ENCODE measurements at places on chromosomes 3 and 15.

DNA sequence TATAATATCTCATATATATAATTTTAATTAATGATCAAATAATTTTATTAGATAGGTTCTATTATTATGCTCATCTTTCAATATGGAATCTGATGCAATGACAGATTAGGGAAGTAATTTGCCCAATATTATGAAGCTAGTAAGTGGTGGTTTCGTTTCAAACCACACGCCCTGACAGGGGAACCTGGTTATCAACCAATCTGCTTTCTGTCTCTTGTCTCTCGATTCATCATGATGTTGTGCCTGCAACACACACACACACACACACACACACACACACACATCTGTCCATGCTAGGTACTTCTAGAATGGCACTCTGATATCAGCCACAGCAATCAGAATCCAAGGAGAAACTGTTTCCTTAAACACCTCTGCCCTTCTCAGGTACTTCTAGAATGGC is 128.4 kb downstream of the ZBBX start:
- no peak for DNase-seq

- DNase-seq, result no peak
Observed at GRCh38 chr3:40847551-40847992, 322.8 kb downstream of the ZNF621 start.

- DNase-seq, result no peak
Observed at GRCh38 chr3:180184816-180185215, 148.1 kb upstream of the PEX5L start.

- DNase-seq, result no peak
Observed at GRCh38 chr3:97817965-97818364, 3.8 kb upstream of the CRYBG3 start.

DNA sequence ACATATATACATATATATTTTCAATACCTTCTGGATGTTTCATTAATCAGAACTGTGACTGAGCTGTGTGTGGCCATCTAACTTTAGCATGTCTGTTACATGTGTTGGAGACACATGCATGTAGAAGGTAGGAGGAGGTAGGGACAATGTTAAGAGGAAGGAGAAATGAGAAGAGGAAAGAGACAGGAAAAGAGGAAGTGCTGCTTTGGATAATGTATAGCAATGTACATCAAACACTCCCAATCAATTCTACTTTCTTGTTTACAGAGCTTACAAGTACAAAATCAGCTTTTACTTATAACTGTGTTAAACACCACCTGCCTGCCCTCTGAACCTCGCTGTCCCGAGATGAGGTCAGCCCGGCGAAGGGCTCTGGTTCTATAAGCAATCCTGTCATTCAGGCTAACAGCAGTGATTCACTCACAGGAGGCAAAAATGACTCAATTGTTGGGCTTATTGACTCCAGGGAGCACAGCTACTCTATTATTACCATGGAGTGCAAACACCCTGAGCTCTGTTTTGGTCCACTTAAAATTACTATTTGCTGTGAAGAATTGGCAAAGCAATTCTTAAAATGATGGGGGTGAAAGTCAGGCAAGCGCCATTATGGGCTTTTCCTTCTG is 188.9 kb downstream of the MEIS2 start:
- no peak for DNase-seq

DNA sequence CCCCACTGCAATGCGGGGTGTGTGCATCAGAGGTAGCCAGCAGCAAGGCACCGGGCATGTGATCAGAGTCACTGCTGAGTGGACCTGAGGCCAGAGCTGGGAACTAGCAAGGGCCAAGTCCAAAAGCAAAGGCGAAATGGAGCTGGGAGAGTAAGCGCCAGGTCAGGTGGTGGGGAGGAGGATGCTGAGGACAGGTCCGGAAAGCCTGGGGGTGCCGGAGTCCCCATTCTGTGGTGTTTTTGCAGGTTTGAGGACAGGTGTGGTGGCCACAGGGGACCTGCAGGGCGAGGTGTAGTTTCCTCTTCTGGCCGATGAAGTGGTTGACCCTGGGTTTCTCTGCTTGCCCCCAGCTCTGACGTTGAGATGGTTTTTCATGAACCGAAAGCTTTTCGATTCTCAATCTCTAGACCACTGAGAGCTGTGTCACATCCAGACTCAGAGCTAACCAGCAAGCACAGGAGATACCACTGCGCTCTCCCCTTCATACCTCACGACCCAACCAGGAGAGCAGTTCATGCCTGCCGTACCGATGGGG is 35.0 kb upstream of the HES1 start:
- DNase-seq, result no peak

DNA sequence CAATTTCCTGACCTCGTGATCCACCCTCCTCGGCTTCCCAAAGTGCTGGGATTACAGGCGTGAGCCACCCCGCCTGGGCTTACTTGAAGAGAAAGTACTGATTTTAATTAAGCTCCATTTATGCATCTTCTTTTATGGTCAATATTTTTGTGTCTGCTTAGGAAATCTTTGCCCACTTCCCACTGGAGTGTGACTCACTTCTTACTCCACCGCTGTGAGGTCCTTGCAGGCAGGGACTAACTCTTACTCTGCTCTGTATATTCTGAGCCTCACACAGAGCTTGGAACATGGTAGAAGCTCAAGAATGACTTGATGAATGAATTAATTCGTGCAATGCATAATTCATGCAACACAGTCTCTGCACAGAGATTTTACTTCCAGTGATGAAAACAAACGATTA is 2.9 kb upstream of the TM4SF19 start:
- DNase-seq, result no peak

DNA sequence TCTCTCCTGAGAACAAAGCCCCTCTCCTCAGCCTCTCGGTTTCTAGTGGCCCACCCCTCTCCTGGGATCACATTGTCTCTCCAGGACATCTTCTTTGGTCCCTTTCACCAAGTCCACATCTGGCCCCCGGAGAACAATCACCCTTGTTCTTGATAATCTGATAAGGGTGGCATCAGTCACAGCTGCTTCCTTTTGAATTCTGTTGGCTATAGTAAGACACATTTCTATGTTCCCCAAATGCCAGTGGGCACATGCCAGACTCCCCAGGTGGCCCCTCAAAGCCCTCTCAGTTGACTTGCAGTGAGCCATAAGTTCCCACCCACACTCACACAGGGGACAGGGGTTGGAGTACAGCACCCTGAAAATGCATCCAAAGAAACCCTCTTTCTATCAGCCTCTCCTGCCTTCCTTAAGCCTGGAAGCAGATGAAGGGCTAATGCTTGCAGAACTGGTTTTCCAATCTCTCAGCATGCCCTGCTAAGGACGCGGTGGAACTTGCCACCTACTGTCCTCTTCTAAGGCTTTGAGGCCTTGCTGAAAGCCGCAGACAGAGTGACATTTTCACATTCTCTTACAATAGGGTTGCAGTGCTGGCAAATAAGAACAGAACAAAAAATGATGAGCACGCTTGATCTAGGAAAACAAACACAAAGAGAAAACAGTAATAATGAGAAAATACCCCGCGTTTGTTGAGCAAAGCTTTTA is 101.3 kb upstream of the SLCO3A1 start:
- DNase-seq, result no peak

DNA sequence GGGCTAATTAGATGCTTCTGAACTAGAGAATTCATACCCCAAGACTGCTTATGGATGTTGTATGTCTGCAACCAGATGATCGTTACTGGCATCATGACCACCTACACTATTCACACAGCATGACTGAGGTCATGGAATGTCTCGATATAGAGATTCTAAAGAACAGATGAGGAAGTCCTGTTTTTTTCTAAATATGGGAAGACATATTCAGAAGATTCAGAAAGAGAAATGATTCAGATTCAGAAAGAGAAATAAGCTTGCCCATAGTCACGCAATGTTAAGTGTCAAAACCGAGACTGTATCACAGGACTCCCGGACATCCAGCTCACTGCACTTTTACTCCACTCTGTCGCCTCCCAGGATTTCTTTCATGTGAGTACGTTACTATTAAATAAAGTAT is 136.2 kb downstream of the TPRG1 start:
- no peak for DNase-seq
